ENCODE measurements at places on chromosomes 6 and 20. TPM values are rescaled to one million over a fixed set of nuclear protein-coding genes. Genes with fewer than 3 reads are reported as not detected.

Gene GSTA1
- not detected for total RNA-seq

Gene FNDC1
- total RNA-seq: under 0.01 TPM

Gene TREM2
- total RNA-seq: not detected

Gene FAM83B
- total RNA-seq: not detected

Gene RSPO4
- not detected for total RNA-seq
